ENCODE measurements at places on chromosomes 16 and 17. TPM values are rescaled to one million over a fixed set of nuclear protein-coding genes. Genes with fewer than 3 reads are reported as not detected.

DNAI2 gene
- 0.69 TPM for total RNA-seq

CALB2 gene
- total RNA-seq, result 42.2 TPM

G6PC1 gene
- total RNA-seq, result 0.06 TPM

LAT gene
- total RNA-seq, result 2.1 TPM

MLX gene
- total RNA-seq, result 20.3 TPM

KRT40 gene
- 0.40 TPM for total RNA-seq

CIITA gene
- total RNA-seq, result 1.2 TPM

TBC1D3C gene
- total RNA-seq, result not detected

Data from spinal cord (tissue), 10 donors.